ENCODE measurements at places on chromosomes 12 and 14.
A peak's percentile ranks its signal among the peaks of the same experiment; 100 is the strongest.

DNA sequence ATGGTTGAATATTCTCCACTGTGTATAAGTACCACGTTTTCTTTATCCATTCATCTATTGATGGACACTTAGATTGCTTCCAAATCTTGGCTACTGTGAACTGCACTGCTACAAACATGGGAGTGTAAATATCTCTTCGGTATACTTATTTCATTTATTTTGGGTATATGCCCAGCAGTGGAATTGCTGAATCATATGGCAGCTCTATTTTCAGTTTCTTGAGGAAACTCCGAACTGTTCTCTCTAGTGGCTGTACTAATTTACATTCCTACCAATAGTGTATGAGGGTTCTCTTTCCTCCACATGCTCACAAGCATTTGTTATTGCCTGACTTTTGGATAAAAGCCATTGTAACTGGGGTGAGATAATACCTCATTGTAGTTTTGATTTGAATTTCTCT lies 623.1 kb upstream of the LRFN5 start:
- no peak for DNase-seq

- peak; percentile 36 for DNase-seq
These were observed 156.8 kb upstream of the TMEM260 start for GRCh38 chr14:56422703-56423213.

- DNase-seq = no peak
These were observed 66.7 kb downstream of the ZFP36L1 start for GRCh38 chr14:68726093-68726695.

DNA sequence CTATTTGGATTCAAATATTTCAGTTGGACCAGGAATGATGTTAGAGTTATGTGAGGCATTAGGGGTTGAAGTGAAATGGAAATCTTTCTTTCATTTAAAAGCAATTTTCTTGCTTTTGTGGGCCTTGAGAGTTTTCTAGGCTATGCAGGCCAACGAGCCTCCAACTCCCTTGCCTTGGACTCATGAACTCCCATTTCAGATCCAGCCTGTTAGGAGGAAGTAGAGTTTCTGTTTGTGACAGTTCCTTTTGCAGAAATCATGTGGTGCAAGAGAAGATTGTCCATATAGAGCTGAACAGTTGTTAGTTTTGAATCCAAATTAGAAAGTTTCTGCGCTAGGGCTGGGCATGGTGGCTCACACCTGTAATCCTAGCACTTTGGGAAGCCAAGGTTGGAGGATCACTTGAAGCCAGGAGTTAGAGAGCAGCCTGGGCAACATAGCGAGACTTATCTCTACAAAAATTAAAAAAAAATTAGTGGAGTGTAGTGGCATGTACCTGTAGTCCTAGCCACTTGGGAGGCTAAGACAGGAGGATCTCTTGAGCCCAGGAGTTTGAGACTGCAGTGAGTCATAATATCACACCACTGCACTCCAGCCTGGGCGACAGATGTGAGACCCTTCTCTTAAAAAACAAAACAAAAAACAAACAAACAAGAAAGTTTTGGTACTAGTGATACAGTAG lies 47.3 kb upstream of the MED13L start:
- no peak for DNase-seq

DNA sequence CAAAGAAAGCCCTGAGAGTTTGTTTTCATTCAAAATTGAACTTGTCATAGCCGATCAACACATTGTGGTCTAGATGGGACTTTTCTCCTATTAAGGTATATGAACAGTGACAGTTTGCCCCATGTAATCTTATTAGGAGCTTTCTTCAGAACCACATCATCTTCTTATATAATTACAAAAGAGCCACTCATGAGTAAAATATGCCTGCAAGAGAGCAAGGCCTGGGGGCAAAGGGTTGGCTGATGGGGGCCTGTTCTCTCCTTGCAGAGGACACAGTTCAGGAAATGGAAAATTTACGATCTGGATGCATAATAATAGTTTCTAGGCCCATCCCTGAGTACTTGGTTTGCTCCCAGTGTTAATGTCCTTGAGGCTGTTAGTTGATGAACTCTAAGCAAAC lies 87.8 kb downstream of the FLRT2 start:
- DNase-seq = no peak

DNA sequence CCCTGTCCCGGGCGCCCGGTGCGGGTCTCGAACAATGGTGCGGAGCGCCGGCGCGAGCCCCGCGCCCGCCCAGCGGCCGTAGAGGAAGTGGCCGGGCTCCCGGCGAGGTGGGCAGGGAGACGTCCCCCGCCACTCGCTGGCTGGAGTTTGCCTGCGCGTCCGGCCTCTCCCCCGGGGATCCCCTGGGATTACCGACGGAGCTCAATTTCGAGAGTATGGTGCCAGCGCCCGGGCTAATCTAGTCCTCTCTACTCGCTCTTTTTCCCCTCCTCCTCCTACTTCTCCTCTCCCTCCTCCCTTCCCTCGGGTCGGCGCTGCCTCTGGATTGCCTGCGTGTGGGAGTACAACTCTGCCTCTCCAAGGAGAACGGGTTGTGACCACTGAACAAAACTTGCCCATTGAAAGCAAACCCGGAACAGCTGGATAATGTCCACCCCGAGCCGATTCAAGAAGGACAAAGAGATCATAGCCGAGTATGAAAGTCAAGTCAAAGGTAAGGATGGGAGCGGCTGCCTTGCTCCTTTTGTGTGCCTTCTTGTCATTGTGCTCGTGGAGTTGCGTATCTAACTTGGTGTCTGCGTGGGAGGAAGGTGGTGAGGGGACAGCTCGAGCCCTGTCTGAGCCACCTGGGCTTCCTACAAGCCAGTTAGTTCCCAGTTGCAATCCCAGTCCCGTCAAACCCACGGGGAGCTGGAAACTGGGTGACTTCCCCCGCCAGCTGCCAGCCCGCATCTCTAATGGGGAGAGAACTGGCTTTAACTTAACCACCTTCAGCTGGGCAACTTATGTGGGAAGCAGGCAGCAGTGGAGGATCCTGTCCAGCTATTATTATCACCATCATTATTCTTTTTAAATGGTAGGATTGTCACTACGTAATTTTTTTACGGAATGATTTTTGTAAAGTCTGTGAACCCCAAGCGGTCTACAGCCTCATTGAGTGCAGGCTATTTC lies at the start of gene SRGAP1:
Gene SRGAP1 (plus strand): TSS at position 310 of the 951 bp plus-strand sequence. CDS start 117 bp downstream, at position 427.
- peak; percentile 36 for DNase-seq

DNA sequence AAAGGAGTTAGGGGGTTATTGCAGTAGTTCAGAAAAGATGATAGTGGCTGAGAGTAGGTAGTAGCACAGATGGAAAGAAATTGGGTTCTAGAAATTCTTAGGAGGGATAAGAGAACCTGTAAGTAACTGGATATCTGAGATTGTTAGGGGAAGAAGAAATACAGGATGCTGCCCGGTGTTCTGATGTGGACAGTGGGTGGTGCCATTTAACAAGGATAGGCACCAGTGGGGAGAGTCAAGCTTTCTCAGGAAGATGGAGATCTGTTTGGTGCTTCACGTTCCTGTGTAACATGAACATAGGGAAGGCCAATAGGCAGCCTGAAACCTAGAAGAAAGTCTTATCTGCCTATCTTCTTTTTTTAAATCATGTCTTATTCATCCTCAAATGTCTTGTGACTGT lies 245.9 kb downstream of the NPAS3 start:
- no peak for DNase-seq

DNA sequence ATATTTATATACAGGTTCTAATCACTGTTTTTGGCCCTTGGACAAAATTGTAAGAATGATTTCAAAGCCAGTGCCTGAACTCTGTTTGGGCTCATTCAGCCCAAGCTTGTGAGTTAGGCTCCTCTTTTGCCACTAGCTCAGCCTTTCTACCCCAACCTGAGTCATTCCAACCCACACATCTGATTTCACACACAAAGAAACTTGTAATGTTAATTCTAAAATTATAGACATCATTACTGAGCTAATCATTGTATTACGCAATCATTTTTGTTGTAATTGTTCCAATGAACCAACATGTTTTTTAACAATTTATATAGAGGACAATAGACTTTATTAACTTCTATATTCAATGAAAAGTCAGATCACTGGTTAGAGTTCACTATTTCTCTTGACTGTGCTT lies 441.1 kb downstream of the ETNK1 start:
- DNase-seq = no peak

DNA sequence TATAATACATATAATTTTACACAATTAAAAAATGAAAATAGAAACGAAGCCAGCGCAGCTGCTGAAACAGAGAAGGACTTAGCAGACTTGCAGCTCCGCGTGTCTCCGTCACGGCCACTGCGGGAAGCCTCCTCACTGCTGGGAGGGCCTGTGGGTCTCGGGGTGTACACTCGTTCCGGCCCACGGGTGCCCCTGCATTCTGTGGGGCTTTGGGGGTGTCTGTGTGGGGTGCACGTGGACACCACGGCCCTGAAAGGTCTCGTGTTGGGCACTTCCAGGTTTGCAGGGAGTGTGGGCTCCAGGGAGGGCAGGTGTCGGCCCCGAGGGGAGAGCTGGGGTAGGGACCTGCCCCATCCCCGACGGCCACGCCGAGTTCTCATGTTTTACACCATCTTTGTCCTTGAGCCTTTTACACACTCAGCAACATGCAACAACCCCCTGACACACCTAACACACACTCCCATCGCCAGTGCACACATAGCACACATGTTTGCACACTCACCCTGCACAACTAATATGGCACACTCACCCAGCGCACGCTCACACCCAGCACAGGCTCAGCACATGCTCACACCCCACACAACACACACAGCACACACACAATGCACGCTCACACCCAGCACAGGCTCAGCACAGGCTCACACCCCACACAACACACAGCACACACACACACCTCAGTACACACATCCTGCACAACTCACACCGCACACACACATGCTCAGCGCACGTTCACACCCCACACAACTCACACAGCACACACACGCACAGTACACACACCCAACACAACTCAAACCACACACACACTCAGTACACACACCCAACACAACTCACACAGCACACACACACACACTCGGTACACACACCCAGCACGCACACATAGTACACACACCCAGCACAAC lies 36.6 kb downstream of the NOC4L start:
- DNase-seq = no peak

GRCh38 chr14:23639891-23640523 lies 3.8 kb downstream of the DHRS2 start:
- no peak for DNase-seq

- DNase-seq = no peak
These were observed 20.8 kb downstream of the CFAP251 start for GRCh38 chr12:121939186-121939585.

DNA sequence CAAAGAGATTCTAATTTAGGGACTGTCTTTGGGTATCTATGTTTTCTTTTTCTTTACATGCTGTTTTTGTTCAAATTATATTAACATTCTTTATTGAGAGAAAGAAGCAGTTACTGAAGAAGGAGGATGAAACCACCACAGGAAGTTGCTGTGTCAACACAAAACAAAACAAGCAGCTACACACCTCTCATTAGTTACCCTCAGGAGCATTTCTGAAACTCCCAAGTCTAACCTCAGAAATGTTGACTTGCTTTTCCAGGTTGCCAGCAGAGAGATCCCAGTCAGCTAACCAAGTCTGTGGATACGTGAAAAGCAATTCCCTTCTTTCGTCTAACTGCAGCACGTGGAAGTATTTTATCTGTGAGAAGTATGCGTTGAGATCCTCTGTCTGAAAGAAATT lies 33.5 kb downstream of the CLEC1A start:
- no peak for DNase-seq

DNA sequence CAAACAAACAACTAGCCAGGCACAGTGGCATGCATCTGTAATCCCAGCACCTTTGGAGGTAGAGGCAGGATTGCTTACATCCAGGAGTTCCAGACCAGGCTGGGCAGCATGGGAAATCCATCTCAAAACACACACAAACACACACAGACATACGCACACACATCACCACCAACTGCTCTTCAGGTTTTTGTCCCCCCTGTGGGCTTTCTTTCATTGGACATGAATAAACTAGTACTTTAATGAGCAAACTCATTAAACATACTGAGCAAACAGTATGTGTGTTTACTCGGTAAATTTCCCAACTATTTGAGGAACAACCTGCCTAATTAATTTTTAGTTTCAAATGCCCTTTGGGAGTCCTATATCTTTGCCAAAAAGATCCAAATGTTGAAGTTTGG lies 10.1 kb upstream of the RASSF3 start:
- DNase-seq = no peak

DNA sequence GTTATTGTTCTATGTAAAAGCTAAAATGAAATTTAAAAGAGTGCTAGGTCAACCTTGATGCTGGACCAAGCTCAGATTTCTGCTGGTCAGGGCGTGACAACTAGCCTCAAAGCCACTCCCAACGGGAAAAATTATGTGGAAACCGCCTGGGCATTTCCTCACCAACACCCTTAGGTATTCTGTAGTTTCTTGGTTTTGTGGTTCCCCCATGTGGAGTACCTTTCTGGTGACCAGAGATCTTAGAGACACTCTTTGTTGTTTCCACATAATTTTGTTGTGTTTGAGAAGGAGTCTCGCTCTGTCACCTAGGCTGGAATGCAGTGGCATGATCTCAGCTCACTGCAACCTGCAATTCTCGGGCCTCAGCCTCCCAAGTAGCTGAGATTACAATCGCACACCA lies 119.9 kb downstream of the DENND5B start:
- no peak for DNase-seq

DNA sequence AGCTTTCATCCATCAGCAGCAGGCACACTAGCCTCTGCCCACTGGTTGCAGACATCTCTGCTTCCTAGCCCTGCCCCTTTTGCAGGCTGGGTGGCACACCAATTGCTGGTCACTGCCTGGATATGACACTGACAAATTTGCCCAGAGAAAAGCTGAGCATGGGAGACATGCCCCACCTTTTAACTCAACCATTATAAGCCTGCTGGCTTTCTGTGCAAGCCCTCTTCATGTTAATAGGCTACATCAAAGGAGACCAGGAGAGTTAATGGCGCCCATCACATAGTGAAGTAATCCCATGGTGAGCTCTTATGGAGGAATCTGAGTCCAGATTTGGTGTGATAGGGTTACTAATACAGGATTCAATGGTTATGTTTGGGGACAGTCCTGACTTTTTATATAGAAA lies 139.2 kb downstream of the KICS2 start:
- DNase-seq = no peak

- no peak for DNase-seq
These were observed 23.6 kb downstream of the RASSF3 start for GRCh38 chr12:64633940-64634337.

- no peak for DNase-seq
These were observed 271.4 kb downstream of the RPS29 start for GRCh38 chr14:49314737-49315136.

- DNase-seq = no peak
These were observed 237.4 kb downstream of the CHST11 start for GRCh38 chr12:104694161-104694560.

GRCh38 chr12:120439646-120440247 lies 1.8 kb downstream of the COX6A1 start:
- peak; percentile 86 for DNase-seq

DNA sequence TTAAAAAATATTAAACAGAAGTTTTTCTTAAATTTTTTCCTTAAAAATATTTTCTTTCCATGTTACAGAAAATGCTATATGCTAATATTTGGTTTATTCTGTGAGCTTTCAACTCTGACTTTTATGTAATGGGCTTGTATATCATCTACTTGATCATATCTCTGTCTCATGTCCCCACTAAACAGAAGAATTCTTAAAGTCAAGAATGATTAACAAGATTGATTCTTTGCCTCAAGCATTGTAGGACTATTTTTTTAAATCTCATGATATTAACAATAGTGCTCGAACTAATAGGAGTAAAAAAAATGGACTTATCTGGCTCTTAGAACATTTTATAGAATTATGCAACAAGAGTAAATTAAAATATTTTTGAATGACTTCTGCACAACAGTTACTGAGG lies 206.3 kb downstream of the C12orf50 start:
- DNase-seq = no peak

Data from erythroblast (primary cell).